ENCODE measurements at places on chromosomes 1 and 21. TPM values are rescaled to one million over a fixed set of nuclear protein-coding genes. Genes with fewer than 3 reads are reported as not detected.

GRCh38 chr21:43737158-43737950, 18.4 kb downstream of the PDXK start:
- H3K4me3 ChIP-seq, result no peak overlapping the region
- no peak for DNase-seq
- peaks cover 13% of the 10 kb centered on the region for H3K27me3 ChIP-seq
- no peaks in the 10 kb centered on the region for H3K36me3 ChIP-seq
- H3K4me1 ChIP-seq, result peaks cover 13% of the 10 kb centered on the region

GRCh38 chr1:99942723-99943122, 27.1 kb upstream of the SLC35A3 start:
- H3K4me1 ChIP-seq, result no peaks in the 10 kb centered on the region
- peaks cover 5% of the 10 kb centered on the region for H3K27me3 ChIP-seq
- no peak for DNase-seq
- no peak overlapping the region for H3K27ac ChIP-seq
- H3K4me3 ChIP-seq, result no peak overlapping the region
- H3K36me3 ChIP-seq, result no peaks in the 10 kb centered on the region

DNA sequence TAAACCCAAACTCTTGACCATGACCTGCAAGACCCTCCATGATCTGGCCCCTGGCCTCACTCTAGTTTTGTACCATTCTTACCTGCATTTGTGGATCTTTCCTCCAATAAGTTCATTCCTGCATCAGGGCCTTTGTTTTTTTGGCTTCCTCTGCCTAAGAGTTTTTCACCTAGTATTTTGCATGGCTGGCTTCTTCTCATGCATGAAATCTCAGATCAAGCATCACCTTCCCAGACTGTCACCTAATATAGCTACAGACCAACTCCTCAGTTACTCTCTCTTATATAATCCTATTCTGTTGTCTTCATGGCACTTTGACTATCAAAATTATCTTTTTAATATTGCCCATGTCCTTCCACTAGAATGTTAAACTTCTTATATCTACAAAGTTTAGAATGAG, 54.2 kb downstream of the BTBD8 start:
- no peak overlapping the region for H3K27ac ChIP-seq
- no peaks in the 10 kb centered on the region for H3K27me3 ChIP-seq
- H3K36me3 ChIP-seq, result peaks cover 27% of the 10 kb centered on the region
- H3K4me3 ChIP-seq, result no peak overlapping the region
- DNase-seq, result no peak
- H3K4me1 ChIP-seq, result no peaks in the 10 kb centered on the region

The AGT gene
- polyA plus RNA-seq, result not detected

The SFN gene
- not detected for polyA plus RNA-seq

The ADAMTS1 gene
- 23.9 TPM for polyA plus RNA-seq

The GPR25 gene
- polyA plus RNA-seq, result 4.5 TPM

The FPGT gene
- polyA plus RNA-seq, result 8.2 TPM

The PPP1R15B gene
- 13.5 TPM for polyA plus RNA-seq

- peaks cover 35% of the 10 kb centered on the region for H3K4me1 ChIP-seq
- H3K4me3 ChIP-seq, result peak overlapping the region; percentile 93
- H3K27me3 ChIP-seq, result peaks cover 12% of the 10 kb centered on the region
- H3K36me3 ChIP-seq, result peaks cover 24% of the 10 kb centered on the region
- no peak for DNase-seq
Measured at GRCh38 chr1:44777547-44777946, 2.2 kb downstream of the RPS8 start.

GRCh38 chr1:151968791-151969399, 24.8 kb downstream of the S100A10 start:
- H3K4me3 ChIP-seq, result no peak overlapping the region
- no peak for DNase-seq
- no peak overlapping the region for H3K27ac ChIP-seq
- no peaks in the 10 kb centered on the region for H3K4me1 ChIP-seq
- peaks cover 2% of the 10 kb centered on the region for H3K36me3 ChIP-seq

The ADORA1 gene
- 0.18 TPM for polyA plus RNA-seq

The CCDC17 gene
- polyA plus RNA-seq, result 0.47 TPM

The BOLA1 gene
- polyA plus RNA-seq, result 12.6 TPM

The FAM72B gene
- polyA plus RNA-seq, result 0.30 TPM

DNA sequence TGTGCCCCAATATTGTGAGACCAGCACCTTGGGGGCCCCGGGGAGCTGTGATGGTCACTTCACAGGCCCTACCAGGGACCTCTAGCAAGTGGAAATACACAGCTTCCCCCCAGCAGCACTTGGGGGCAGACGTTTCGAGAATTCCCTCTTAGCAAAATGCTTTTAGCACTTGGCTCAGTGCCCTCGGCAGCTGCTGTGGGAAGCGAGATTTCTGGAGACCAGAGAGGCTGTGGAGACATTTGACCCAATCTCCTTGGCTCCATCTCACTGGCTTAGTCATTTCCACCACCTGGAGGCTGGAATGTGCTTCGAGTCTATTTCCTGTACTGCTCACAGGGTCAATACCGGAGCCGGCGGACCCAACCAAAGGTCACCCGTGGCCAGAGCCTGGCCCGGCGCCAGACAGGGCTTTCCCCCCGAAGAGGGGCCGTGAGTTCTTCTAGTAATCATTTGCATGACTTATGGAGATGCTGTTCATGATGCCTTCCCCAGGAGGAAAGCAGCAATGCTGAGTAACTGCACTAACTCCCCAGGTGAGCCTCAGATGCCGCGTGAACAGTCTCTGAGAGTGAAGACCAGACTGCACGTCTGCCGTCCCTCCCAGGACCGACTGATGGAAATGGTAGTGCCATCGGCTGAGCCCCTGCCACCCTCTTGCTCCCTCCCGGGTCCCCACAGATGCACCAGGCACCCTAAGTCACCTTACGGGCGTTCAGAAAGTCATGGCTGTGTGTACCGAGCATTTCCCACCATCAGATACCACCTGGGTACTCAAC, 4.4 kb upstream of the C2CD2 start:
- DNase-seq, result no peak
- no peak overlapping the region for H3K27ac ChIP-seq
- H3K4me1 ChIP-seq, result peaks cover 6% of the 10 kb centered on the region
- no peak overlapping the region for H3K4me3 ChIP-seq
- H3K36me3 ChIP-seq, result no peaks in the 10 kb centered on the region
- H3K27me3 ChIP-seq, result peaks cover 11% of the 10 kb centered on the region

The ATP8B2 gene
- polyA plus RNA-seq, result 8.5 TPM

The PLA2G2C gene
- polyA plus RNA-seq, result not detected

DNA sequence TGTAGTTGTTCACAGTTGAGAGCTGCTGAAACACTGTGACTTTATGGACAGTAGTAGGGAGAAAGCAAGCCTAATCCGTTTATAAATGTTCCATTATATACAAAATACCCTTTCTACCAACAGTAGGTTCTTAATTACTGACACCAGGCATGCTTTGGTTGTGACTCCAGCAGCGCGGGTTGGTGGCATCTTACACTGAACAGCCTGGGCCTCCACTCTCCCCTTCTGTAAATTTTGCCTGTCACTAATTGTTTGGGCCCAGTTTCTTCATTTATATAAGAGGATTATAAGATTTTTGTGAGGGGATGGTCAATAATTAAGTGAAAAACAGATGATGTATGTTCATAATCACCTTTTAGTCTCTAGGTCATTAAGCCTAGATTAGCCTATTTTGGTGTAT, 58.2 kb downstream of the ITSN1 start:
- H3K27me3 ChIP-seq, result no peaks in the 10 kb centered on the region
- H3K4me1 ChIP-seq, result peaks cover 17% of the 10 kb centered on the region
- H3K27ac ChIP-seq, result no peak overlapping the region
- DNase-seq, result no peak

The CYP4X1 gene
- not detected for polyA plus RNA-seq

- no peak overlapping the region for H3K27ac ChIP-seq
- no peak overlapping the region for H3K4me3 ChIP-seq
Measured at GRCh38 chr1:51170342-51170741, 65.7 kb upstream of the RNF11 start.

The SGIP1 gene
- not detected for polyA plus RNA-seq

- no peak overlapping the region for H3K27ac ChIP-seq
- H3K4me3 ChIP-seq, result no peak overlapping the region
- H3K27me3 ChIP-seq, result peaks cover 2% of the 10 kb centered on the region
- DNase-seq, result no peak
Measured at GRCh38 chr1:220166853-220167252, 72.9 kb downstream of the IARS2 start.

- peaks cover 10% of the 10 kb centered on the region for H3K36me3 ChIP-seq
- H3K27me3 ChIP-seq, result peaks cover 38% of the 10 kb centered on the region
Measured at GRCh38 chr1:212698467-212699103, 1.1 kb downstream of the BATF3 start.

The RAB25 gene
- polyA plus RNA-seq, result not detected

DNA sequence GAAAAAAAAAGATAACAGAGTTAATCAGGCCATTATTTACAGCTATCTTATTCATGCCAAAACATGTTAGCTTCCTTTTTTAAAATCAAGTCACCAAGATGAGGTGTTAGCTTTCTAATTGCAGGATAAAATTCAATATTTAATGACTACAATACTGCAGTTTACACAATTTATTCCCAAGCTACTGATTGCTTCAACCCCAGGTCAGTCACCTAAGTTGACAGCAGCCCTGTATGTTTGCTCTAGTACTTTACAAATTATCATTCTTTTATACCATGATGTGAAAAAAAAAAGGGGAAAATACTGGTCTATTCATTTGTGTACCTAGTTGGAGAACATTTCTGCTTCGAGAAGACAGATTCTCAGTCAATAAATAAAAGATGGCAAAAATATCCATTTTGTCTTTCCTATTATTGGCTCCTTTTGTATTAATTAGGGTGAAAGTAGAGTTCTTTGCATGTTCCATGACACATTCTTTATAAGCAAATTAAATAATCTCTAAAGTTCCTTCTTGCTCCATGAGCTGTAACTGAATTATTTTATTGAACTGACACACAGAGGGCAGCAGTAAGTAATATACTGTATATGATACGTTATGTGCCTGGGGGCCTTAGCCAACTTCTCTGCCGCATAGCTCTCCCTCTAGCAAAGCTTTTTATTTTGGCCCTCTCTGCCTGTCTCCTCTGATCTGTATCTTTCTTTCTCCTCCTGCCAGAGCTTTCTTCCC, 48.0 kb downstream of the DIPK1A start:
- H3K27ac ChIP-seq, result no peak overlapping the region
- DNase-seq, result no peak
- H3K4me3 ChIP-seq, result no peak overlapping the region
- H3K36me3 ChIP-seq, result no peaks in the 10 kb centered on the region
- H3K4me1 ChIP-seq, result peaks cover 11% of the 10 kb centered on the region

GRCh38 chr1:108072776-108073175, 107.8 kb upstream of the VAV3 start:
- peaks cover 31% of the 10 kb centered on the region for H3K4me1 ChIP-seq
- H3K27me3 ChIP-seq, result no peaks in the 10 kb centered on the region
- DNase-seq, result no peak
- no peaks in the 10 kb centered on the region for H3K36me3 ChIP-seq

DNA sequence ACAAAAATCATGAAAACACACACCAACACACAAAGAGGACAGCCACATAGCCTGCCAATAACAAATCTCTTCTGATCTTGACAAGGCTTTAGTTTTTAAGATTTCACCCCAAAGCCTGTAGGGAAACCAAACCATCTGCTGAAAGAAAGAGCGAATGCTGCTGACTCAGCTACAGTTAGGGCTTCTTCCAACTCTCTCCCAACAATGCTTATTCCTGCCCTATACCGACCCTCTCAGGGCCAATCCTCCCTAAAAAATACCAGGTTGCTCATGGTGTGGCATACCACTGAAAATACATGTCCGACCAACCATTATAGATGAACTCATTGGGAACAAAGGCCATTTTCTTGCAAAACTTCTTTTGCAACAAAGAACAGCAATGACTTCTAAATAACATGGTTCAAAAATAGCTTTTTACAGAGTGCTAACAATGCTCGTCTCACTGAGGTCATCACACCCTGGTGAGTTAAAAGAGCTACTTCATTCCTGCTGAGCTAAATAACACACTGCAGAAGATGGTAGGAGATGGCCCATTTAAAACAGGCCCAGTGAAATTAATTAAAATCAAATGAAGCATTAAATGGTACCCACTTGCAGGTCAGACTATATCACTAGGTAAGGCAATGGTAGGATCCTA, 86.1 kb downstream of the KIAA0319L start:
- H3K27me3 ChIP-seq, result no peaks in the 10 kb centered on the region
- no peak overlapping the region for H3K27ac ChIP-seq
- no peak for DNase-seq
- no peak overlapping the region for H3K4me3 ChIP-seq

GRCh38 chr1:179366093-179366800, 476 bp downstream of the AXDND1 start:
- peaks cover 8% of the 10 kb centered on the region for H3K4me1 ChIP-seq
- no peaks in the 10 kb centered on the region for H3K36me3 ChIP-seq
- H3K4me3 ChIP-seq, result peak overlapping the region; percentile 97
- peak overlapping the region; percentile 100 for H3K27ac ChIP-seq

The S100A2 gene
- not detected for polyA plus RNA-seq

The SRGAP2 gene
- polyA plus RNA-seq, result 21.3 TPM

- no peaks in the 10 kb centered on the region for H3K36me3 ChIP-seq
- no peak overlapping the region for H3K27ac ChIP-seq
- no peaks in the 10 kb centered on the region for H3K4me1 ChIP-seq
- no peak overlapping the region for H3K4me3 ChIP-seq
Measured at GRCh38 chr1:65830306-65830705, 37.6 kb downstream of the PDE4B start.

- no peaks in the 10 kb centered on the region for H3K36me3 ChIP-seq
- H3K27ac ChIP-seq, result no peak overlapping the region
- H3K27me3 ChIP-seq, result peaks cover 2% of the 10 kb centered on the region
- DNase-seq, result peak; percentile 40
- H3K4me3 ChIP-seq, result no peak overlapping the region
Measured at GRCh38 chr1:87292684-87293493, 35.8 kb upstream of the LMO4 start.

DNA sequence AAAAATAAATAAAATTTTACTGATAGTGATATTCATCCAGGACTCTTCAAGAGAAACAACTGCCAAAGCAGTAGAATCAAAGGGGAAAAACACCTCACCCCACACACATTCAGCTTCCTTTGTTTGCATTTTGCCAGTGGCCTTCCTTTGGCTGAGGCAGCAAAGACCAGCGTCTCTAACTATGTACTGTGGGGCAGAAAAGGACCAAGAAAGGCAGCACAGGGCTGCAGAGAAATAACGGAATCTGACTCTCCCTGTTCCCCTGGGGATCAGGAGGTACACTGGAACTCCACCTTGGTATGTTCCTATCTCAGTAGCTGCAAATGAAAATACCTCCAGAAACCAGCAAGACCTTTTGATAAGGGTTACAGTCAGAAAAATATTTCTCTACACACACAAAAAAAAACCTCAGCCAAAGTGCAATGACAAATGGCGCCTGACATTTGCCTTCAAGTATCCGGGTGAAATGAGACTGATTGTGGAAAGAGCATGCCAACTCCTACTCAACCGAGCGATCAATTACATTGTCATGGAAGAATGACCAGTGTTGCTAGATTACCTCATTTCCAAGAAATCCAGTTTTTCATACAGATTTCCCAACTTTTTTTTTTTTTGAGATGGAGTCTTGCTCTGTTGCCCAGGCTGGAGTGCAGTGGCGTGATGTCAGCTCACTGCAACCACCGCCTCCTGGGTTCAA, 50.9 kb downstream of the TARBP1 start:
- DNase-seq, result no peak
- no peaks in the 10 kb centered on the region for H3K4me1 ChIP-seq
- H3K4me3 ChIP-seq, result no peak overlapping the region
- no peak overlapping the region for H3K27ac ChIP-seq
- peaks cover 21% of the 10 kb centered on the region for H3K36me3 ChIP-seq

The NID1 gene
- not detected for polyA plus RNA-seq

- H3K27me3 ChIP-seq, result peaks cover 2% of the 10 kb centered on the region
- no peak overlapping the region for H3K27ac ChIP-seq
- no peaks in the 10 kb centered on the region for H3K36me3 ChIP-seq
- DNase-seq, result no peak
- no peaks in the 10 kb centered on the region for H3K4me1 ChIP-seq
Measured at GRCh38 chr1:147912553-147912952, 10.0 kb downstream of the GJA8 start.

Data from immature natural killer cell (primary cell).